ENCODE measurements at places on chromosomes 3 and 15. TPM values are rescaled to one million over a fixed set of nuclear protein-coding genes. Genes with fewer than 3 reads are reported as not detected.

The CCDC54 gene
- total RNA-seq: not detected

The SLC15A2 gene
- 3.0 TPM for total RNA-seq

The DCBLD2 gene
- 74.5 TPM for total RNA-seq

The WNT7A gene
- 12.5 TPM for total RNA-seq

The TLR9 gene
- 0.07 TPM for total RNA-seq

The HES1 gene
- total RNA-seq: 109 TPM

The FILIP1L gene
- total RNA-seq: 3.8 TPM

The CD96 gene
- not detected for total RNA-seq

The RAB7A gene
- total RNA-seq: 93.7 TPM

The A4GNT gene
- not detected for total RNA-seq

The EDEM1 gene
- total RNA-seq: 34.1 TPM

The GABPB1 gene
- 18.2 TPM for total RNA-seq

The STAC gene
- total RNA-seq: 0.85 TPM

The GMPPB gene
- 50.9 TPM for total RNA-seq

The IQCF5 gene
- not detected for total RNA-seq

The TRIM42 gene
- not detected for total RNA-seq

The SLC2A2 gene
- total RNA-seq: not detected

The DUOXA2 gene
- total RNA-seq: not detected

The CYP8B1 gene
- total RNA-seq: not detected

The GOLGA6B gene
- total RNA-seq: not detected

The SCN11A gene
- total RNA-seq: not detected

The CCDC9B gene
- 4.1 TPM for total RNA-seq

The CLDN18 gene
- not detected for total RNA-seq

The POPDC2 gene
- 0.65 TPM for total RNA-seq

The LRRC3B gene
- total RNA-seq: not detected

The CSTA gene
- 1,557 TPM for total RNA-seq

The XIRP1 gene
- not detected for total RNA-seq

The SPTBN5 gene
- 0.49 TPM for total RNA-seq

The MFGE8 gene
- total RNA-seq: 35.9 TPM

The FRMD4B gene
- 18.3 TPM for total RNA-seq

The HDGFL3 gene
- total RNA-seq: 48.4 TPM

The SSUH2 gene
- total RNA-seq: 0.09 TPM

Measured in airway epithelial cell (primary cell).